Hepatic stellate cell (primary cell): ENCODE measurements at places on chromosomes 1 and 21.
A peak's percentile ranks its signal among the peaks of the same experiment; 100 is the strongest.

- peak; percentile 26 for DNase-seq
Observed at GRCh38 chr1:12001249-12001917, 17.9 kb upstream of the MIIP start.

DNA sequence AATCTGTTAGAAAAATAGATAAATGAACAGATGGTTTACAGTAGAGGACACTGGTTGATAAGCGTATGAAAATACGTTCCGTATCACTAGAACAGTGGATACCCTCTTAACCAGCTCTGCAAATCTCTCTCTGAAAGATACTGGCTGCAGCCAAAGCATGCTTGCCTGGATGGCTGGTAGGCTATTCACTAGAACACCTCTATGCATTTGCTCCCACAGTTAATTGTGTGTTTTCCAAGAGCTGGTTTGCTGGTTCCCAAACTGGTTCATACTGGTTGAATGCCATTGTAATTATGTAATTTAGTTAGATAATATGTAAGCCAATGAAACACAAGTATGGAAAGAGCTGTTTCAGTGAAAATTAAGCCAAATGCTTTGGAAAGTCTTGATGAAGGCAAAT lies 126.6 kb downstream of the C1orf21 start:
- no peak for DNase-seq

DNA sequence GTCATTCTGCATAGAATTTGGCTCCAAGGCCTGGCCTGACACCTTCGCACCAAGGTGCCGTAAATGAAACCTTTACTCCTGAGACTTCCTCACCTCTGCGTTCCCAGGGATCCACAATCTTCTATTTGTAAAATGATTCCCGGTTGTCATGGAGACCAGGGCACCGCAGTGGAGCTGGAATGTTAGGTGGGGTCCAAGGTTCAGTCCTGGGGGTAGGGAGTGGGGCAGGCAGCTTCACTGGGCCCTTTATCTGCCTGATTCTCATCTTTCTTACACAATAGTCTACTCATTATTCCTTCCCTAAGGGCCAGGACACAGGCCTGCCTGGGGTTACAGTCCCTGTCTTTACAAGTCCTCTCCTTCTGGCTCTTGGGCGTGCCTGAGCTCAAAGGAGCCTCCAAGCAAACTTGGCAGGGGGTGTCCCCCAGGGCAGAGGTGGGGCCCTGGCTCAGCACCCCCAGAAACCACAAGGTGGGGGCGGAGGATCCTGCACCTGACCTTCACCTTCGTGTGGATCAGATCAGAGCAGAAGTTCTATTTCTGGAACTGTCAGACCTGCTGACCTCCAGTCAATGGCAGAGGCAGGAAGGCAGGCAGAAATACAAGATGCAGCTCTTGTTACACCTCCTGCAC lies 51.1 kb downstream of the RIPK4 start:
- DNase-seq = no peak

- no peak for DNase-seq
Observed at GRCh38 chr1:101075926-101076325, 50.3 kb upstream of the DPH5 start.

DNA sequence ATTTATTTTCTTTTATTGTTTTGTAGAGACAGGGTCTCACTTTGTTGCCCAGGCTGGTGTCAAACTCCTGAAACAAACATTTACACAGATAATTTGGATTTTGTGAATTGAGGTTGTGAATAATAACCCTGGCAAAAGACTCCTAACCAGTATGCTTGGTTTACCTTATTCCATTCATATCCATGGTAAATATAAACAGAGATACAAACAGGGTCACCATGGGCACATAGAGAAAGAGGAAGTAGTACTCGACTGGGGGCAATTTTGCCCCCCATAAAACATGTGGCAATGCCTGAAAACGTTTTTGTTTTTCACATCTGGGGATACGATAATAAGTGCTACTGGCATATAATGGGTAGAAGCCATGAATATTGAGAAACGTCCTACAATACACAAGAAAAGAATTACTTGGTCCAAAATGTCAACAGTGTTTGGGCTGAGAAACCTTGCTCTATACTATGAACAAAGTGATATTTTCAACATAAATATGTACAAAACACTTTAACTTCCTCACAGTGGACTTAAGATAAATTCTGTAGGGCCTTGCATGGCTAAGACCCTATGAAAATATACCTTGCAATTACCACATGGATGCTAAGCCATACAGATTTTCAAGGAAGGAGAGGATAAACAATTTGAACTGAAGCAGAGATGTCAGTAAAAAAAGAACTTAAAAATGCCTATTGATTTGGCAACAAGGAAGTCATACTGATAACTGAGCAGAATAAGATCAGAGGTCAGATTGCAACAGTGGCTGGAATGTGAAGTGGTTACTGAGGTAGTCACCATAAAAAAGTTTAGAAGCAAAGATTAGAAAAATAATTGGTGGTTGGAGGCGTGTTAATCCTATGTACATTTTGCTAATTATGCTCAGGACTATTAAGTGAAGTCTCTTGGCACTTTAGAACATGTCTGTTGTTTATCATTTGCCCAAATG lies 27.4 kb upstream of the ASPM start:
- DNase-seq = no peak

DNA sequence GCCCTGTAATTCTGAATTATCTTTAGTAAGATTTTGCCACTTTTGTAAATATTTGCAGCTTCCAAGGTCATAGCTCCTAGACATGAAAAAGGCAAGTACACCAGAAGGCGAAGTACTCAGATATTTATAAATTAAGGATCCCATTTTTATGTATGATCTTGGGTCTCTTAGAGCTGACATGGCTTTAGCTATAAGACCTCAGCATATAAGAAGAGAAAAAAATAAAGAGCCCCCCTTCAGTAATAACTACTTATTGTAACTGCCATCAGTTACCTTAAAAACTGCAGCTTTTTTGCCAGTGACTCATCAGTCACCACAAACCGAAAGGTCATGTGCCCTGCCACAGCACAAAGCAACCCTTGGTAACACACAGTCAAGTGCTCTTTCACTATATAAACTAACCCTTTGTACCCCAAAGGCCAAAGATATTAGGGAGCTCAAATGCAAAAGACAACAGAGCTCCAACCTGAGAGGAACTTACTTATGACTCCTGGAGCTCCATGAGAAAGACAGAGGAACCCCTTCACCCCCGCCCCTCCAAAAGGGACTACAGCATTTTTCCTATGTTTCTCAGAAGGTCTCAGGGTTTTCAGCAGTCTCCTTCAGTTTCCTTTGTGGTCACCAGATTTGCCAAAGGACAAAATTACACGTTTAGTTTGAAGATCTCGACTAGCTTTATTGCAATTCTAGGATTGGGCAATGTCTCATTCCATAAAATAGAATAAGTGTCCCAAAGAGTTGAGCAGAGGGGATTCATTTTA lies 219.8 kb upstream of the DUSP10 start:
- peak; percentile 33 for DNase-seq
